Trophoblast cell (in vitro differentiated cells and primary cell): ENCODE measurements at places on chromosomes 6 and 20.

GRCh38 chr20:63090682-63091571, 84.2 kb upstream of the BHLHE23 start:
- no peak for DNase-seq

- peak; percentile 52 for DNase-seq
Observed at GRCh38 chr20:63782051-63782471, 42.5 kb downstream of the SLC2A4RG start.

DNA sequence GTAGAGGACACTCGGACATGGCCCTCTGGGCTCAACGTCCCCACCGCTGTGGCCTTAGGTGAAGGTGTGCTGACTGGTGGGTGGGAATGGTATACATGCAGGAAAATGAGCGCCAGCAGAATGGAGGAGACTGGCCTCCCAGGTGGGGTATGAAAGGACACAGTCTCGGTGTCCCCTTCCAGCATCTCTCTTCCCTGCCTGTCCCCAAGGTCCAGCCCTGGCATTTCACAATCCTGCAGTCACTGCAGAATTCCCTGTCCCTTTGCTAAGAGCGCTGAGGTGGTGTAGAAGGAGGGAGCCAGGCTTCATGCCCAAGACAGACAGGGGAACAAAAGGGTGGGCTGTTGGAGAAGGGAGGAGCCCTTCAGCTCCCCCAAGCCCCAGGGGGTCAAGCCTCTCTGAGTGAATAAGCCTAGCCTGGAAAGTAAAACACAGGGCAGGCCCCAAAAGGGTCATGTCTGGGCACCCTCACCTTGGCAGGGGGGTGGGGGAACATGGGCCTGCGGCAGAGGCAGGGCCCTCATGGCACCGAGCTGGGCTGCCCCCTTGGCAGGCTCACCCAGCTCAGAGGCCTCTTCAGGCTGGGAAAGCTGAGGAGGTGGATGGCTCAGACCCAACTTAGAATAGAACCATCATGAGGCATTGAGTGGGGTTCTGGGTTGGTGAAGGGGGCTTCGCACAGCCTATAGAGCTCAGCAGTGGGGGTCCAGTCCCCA, 23.9 kb downstream of the TFEB start:
- DNase-seq: no peak

DNA sequence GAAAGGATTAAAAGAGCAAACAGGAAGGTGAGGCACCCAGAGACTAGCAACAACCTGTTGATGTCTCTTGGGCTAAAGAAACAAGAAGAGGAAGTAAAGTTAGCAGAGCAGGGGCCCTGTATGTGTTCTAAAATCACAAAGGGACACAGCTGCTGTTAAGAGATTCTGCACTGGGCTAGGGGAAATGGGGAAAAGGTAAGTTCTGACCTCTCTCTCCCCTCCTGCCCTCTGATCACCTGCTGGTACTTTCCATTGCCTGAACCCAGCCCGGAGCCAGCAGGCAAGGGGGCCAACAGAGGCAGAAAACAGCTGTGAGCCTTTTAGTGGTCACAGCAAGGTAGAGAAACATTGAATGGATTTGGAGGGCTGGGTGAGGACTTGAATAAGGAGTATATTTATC, 13.5 kb upstream of the CNR1 start:
- DNase-seq: no peak

- DNase-seq: no peak
Observed at GRCh38 chr6:20399518-20399917, 2.2 kb upstream of the E2F3 start.

GRCh38 chr6:165861226-165861625, 198.2 kb upstream of the PDE10A start:
- no peak for DNase-seq

- DNase-seq: no peak
Observed at GRCh38 chr20:49394264-49394663, 88.2 kb downstream of the KCNB1 start.

DNA sequence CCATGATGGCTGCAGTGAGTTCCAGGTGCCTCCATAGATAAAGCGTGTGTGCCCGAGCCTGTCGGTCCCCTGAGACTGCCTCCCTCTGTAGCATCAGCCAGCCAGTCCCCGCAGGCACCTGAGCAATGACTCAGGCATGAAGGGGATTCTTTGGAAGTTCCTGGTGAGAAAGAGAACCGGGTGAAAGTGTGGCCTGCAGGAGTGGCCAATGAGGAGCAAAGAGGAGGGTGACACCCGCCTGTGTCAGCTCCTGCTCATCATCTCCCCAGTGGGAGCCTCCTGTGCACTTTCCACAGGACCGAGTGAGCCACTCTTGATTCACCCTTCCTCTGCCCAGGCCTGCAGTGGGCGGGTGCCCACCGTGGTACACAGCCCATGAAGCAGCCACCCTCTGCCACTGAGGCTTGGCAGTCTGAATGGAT, 71.2 kb upstream of the PTPN1 start:
- DNase-seq: peak; percentile 96

GRCh38 chr6:2477250-2477649, 231.8 kb upstream of the GMDS start:
- no peak for DNase-seq

GRCh38 chr6:159640322-159640721, 52.7 kb downstream of the SOD2 start:
- no peak for DNase-seq

DNA sequence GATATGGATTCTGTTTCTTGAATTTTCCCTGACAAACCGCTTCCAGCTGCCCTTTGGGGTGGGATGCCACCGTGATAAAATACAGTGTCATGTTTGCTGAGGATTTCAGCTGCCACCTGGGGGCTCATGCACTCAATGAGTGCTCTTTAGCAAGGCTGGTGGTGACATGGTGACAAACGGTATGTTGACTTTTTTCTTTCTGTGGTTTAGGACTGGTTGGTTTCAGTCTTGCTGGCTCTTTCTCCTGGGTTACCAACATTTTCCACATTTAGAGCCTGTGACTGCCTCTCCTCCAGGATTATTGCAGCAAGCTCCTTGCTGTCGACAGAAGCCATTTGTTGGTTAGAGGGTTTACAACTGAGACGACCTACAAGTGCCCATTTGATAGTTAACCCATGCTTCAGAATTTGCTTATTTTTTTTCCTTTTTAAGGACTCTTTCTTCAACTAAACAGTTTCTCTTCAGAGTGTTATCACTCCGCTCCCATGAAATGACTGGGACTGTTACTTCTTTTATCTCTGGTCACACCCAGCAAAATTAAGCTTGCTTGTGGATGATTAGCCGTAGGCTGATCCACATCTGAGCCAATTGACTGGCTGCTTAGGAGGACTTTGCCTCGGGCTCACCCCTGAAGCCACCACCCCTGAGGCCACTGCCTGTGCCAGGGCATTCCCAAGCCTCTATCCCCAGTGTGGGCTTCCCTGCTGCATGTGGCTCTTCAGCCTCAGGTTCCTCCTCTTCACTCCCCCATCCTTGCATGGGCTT, 48.4 kb upstream of the CDYL start:
- DNase-seq: no peak

GRCh38 chr6:105573556-105573955, 170.7 kb upstream of the PREP start:
- DNase-seq: no peak

DNA sequence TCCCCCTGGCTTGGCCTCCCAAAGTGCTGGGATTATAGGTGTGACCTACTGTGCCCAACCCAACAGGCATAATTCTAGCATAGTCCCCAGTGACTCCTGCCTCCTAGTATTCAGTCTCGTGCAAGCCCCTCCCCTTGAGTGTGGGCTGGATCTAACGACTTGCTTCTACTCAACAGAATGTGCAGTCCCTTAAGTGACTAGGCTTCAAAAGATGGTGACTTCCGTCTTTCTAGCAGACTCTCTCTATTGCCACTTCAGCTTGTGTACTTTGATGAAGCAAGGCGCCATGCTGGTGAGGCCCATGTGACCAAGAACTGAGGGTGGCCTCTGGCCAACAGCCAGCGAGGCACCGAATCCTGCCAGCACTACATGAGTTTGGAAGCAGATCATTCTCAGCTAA, 109.6 kb upstream of the TRAF3IP2 start:
- DNase-seq: no peak

DNA sequence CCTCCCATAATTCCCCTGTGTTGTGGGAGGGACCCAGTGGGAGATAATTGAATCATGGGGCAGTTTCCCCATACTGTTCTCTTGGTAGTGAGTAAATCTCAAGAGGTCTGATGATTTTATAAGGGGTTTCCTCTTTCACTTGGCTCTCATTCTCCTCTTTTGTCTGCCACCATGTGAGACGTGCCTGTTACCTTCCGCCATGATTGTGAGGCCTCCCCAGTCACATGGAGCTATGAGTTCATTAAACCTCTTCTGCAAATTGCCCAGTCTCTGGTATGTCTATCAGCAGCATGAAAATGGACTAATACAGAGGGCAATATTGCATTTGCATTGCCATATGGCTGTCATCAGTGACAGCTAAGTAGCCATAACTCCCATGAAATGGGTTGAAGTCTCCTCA, 63.2 kb downstream of the ZNF217 start:
- DNase-seq: no peak
